Airway epithelial cell (primary cell): ENCODE measurements at places on chromosomes 11 and 22. TPM values are rescaled to one million over a fixed set of nuclear protein-coding genes. Genes with fewer than 3 reads are reported as not detected.

The NFRKB gene
- 27.3 and 28.1 TPM in 2 replicates for total RNA-seq

The IGLL1 gene
- total RNA-seq = not detected in 2 replicates

The FAM180B gene
- total RNA-seq = not detected in 2 replicates

The TPBGL gene
- not detected in 2 replicates for total RNA-seq

The GCAT gene
- 30.3 and 38.1 TPM in 2 replicates for total RNA-seq

The SDHD gene
- total RNA-seq = 69.7 and 77.3 TPM in 2 replicates

The CSNK1E gene
- total RNA-seq = 116 and 155 TPM in 2 replicates

The JAM3 gene
- 2.7 and 7.4 TPM in 2 replicates for total RNA-seq

The RHOD gene
- 358 and 363 TPM in 2 replicates for total RNA-seq

The KDM4E gene
- total RNA-seq = not detected in 2 replicates

The MFRP gene
- not detected in 2 replicates for total RNA-seq

The TMEM191B gene
- total RNA-seq = 1.3 TPM in 1 of 2 replicates, not detected in the other

The C11orf97 gene
- not detected in 2 replicates for total RNA-seq

The AIFM3 gene
- 0.56 and 0.85 TPM in 2 replicates for total RNA-seq

The CPT1B gene
- total RNA-seq = 1.1 and 1.5 TPM in 2 replicates

The XRRA1 gene
- total RNA-seq = 14.7 and 17.1 TPM in 2 replicates

The DAGLA gene
- 0.09 and 0.56 TPM in 2 replicates for total RNA-seq

The PTPRCAP gene
- 0.33 TPM in 1 of 2 replicates, not detected in the other for total RNA-seq

The RIBC2 gene
- 0.42 and 0.46 TPM in 2 replicates for total RNA-seq

The THRSP gene
- not detected in 2 replicates for total RNA-seq

The OMP gene
- total RNA-seq = 3.3 TPM in 1 of 2 replicates, not detected in the other

The BIRC3 gene
- total RNA-seq = 1.5 TPM in 2 replicates

The CHRNA10 gene
- total RNA-seq = 0.63 TPM in 1 of 2 replicates, not detected in the other

The OR5P2 gene
- not detected in 2 replicates for total RNA-seq

The DGCR6L gene
- 51.1 and 52.6 TPM in 2 replicates for total RNA-seq

The GRM5 gene
- total RNA-seq = 0.07 TPM in 1 of 2 replicates, not detected in the other

The OR8G5 gene
- total RNA-seq = not detected in 2 replicates

The MS4A4A gene
- not detected in 2 replicates for total RNA-seq

The CDCA5 gene
- 13.9 and 14.8 TPM in 2 replicates for total RNA-seq

The KCNE3 gene
- not detected in 2 replicates for total RNA-seq

The MCHR1 gene
- total RNA-seq = 0.07 TPM in 1 of 2 replicates, not detected in the other

The PIH1D2 gene
- total RNA-seq = 0.33 and 1.3 TPM in 2 replicates

The TEX12 gene
- total RNA-seq = 0.28 TPM in 1 of 2 replicates, not detected in the other

The NAALAD2 gene
- total RNA-seq = not detected in 2 replicates

The LRRC32 gene
- total RNA-seq = 0.05 TPM in 1 of 2 replicates, not detected in the other

The TBX10 gene
- not detected in 2 replicates for total RNA-seq

The SEPTIN5 gene
- 40.1 and 68.3 TPM in 2 replicates for total RNA-seq

The KCNK4 gene
- not detected in 2 replicates for total RNA-seq

The CALCB gene
- total RNA-seq = not detected in 2 replicates

The OR4C6 gene
- total RNA-seq = not detected in 2 replicates

The B4GAT1 gene
- 31.2 and 33.5 TPM in 2 replicates for total RNA-seq

The SLN gene
- total RNA-seq = not detected in 2 replicates

The RFPL1 gene
- total RNA-seq = not detected in 2 replicates
